ENCODE measurements at places on chromosomes 2 and 18. TPM values are rescaled to one million over a fixed set of nuclear protein-coding genes. Genes with fewer than 3 reads are reported as not detected.

The RNPEPL1 gene
- total RNA-seq: 58.6 TPM

The SNTG2 gene
- not detected for total RNA-seq

The EFR3B gene
- total RNA-seq: 12.7 TPM

The GALM gene
- 17.4 TPM for total RNA-seq

The AQP12A gene
- not detected for total RNA-seq

The DHRS9 gene
- 3.5 TPM for total RNA-seq

The NT5DC4 gene
- total RNA-seq: not detected

The ANO7 gene
- 2.2 TPM for total RNA-seq

The SIGLEC15 gene
- not detected for total RNA-seq

The GKN1 gene
- 0.45 TPM for total RNA-seq

The SPATA3 gene
- total RNA-seq: not detected

The HES6 gene
- 7.5 TPM for total RNA-seq

The C1QL2 gene
- total RNA-seq: 0.28 TPM

The CAPN13 gene
- total RNA-seq: 0.27 TPM

The SLC9A4 gene
- not detected for total RNA-seq

The SLC19A3 gene
- 2.9 TPM for total RNA-seq

The IL36RN gene
- total RNA-seq: 0.13 TPM

The C2orf78 gene
- not detected for total RNA-seq

The CDH2 gene
- total RNA-seq: 38.1 TPM

The EPAS1 gene
- total RNA-seq: 120 TPM

The ARHGEF4 gene
- 9.2 TPM for total RNA-seq

The AQP4 gene
- total RNA-seq: not detected

The TMEFF2 gene
- total RNA-seq: 0.33 TPM

The CAB39 gene
- 60.7 TPM for total RNA-seq

The GPBAR1 gene
- 0.12 TPM for total RNA-seq

The CIB4 gene
- 0.44 TPM for total RNA-seq
